Activated naive CD4-positive, alpha-beta T cell treated with anti-CD3 and anti-CD28 coated beads for 36 hours (primary cell): ENCODE measurements at places on chromosomes 4 and X. TPM values are rescaled to one million over a fixed set of nuclear protein-coding genes. Genes with fewer than 3 reads are reported as not detected.

- peak overlapping the region; percentile 70 for H3K27ac ChIP-seq
- peak; percentile 60 for DNase-seq
- peaks cover 21% of the 10 kb centered on the region for H3K36me3 ChIP-seq
These were observed 3.9 kb downstream of the RBM10 start for GRCh38 chrX:47148946-47149345.

DNA sequence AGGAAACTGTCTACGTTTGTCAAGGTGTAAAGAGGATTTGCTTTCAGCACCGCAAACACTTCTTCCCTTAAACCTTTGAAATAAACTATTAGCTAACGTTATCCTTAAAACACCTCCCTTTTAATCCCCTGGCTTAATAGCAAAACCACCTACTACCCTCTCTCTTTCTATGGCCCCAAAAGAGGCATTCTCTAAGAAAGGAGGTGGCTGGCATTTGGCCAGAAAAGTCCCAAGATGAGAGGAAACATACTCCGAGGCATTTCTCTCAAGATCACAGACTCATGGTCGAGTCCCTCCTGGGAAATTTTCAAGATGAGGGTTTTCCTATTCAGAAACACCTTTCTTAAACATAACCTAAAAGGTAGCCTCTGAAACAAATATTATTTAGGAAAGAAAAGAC lies 60.6 kb upstream of the VCX3B start:
- no peaks in the 10 kb centered on the region for H3K27me3 ChIP-seq
- H3K4me3 ChIP-seq = no peak overlapping the region
- DNase-seq = no peak
- no peaks in the 10 kb centered on the region for H3K36me3 ChIP-seq
- H3K4me1 ChIP-seq = no peaks in the 10 kb centered on the region

GRCh38 chr4:77827343-77827742 lies 8.2 kb upstream of the CNOT6L start:
- H3K27me3 ChIP-seq = no peaks in the 10 kb centered on the region
- no peak for DNase-seq
- H3K36me3 ChIP-seq = no peaks in the 10 kb centered on the region
- peak overlapping the region; percentile 69 for H3K27ac ChIP-seq
- no peak overlapping the region for H3K4me3 ChIP-seq

Gene DMD
- total RNA-seq = 0.14 TPM

Gene TMEM31
- not detected for total RNA-seq

Gene KLF8
- total RNA-seq = 1.0 TPM

Gene WWC2
- 10.0 TPM for total RNA-seq

DNA sequence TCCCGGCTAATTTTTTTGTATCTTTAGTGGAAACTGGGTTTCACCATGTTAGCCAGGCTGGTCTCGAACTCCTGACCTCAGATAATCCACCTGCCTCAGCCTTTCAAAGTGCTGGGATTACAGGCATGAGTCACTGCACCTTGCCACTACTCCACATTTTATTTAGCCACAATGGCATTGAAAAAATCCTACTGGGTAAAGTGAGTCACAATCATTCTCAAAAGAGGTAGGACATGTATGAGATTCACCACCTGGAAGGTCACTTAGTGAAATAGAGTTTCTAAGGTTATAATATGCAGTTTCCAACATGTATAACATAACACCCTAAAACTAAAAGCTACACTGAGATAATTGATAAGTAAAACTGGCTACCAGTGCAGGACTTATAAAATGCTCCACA lies 159.2 kb downstream of the BTC start:
- peaks cover 18% of the 10 kb centered on the region for H3K4me1 ChIP-seq
- no peak for DNase-seq
- no peaks in the 10 kb centered on the region for H3K36me3 ChIP-seq
- no peak overlapping the region for H3K27ac ChIP-seq
- peaks cover 4% of the 10 kb centered on the region for H3K27me3 ChIP-seq

Gene CFAP47
- total RNA-seq = not detected

GRCh38 chrX:42748067-42748850 lies 29.7 kb downstream of the PPP1R2C start:
- no peaks in the 10 kb centered on the region for H3K4me1 ChIP-seq
- no peak for DNase-seq
- no peaks in the 10 kb centered on the region for H3K36me3 ChIP-seq
- H3K27me3 ChIP-seq = no peaks in the 10 kb centered on the region

DNA sequence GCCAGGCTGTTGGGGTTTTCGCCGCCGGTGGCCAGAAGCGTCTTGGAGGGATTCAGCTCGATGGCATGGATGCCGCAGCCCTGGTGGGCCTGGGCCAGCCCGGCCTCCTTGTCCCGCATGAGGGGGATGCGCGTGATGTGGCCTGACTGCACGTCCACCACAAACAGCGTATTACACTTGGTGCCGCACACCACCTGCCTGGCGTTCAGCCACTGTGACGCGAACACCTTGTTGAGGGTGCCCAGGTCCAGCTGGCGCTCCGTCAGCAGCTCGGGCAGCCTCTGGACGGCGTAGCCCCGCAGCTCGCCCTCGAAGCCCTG lies 728 bp downstream of the DCAF12L2 start:
- no peaks in the 10 kb centered on the region for H3K4me1 ChIP-seq
- H3K27me3 ChIP-seq = peaks cover 24% of the 10 kb centered on the region
- H3K36me3 ChIP-seq = no peaks in the 10 kb centered on the region
- DNase-seq = no peak
- H3K27ac ChIP-seq = no peak overlapping the region

DNA sequence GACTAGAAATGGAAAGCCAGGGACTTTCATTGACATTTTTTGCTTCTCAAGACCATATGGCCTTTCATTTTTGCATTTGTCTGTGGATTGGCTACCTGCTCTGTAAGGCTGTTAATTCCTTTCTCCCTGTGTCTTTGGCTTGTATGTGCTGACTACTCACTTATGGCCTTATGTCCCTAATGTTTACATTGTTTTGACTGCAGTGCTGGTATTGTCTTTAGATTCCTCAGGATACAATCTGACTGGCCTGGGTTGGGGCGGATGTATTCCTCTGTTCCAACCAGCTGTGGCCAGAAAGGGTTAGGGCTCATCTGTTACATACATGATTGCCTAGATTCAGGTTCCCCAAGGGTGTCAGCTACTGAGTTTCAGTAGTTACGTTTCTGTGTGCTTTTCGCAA lies 108.1 kb downstream of the RAPGEF2 start:
- no peak overlapping the region for H3K4me3 ChIP-seq
- DNase-seq = no peak
- H3K4me1 ChIP-seq = peaks cover 29% of the 10 kb centered on the region
- H3K27ac ChIP-seq = no peak overlapping the region

GRCh38 chr4:6734165-6734786 lies 18.3 kb downstream of the BLOC1S4 start:
- DNase-seq = no peak
- H3K27me3 ChIP-seq = no peaks in the 10 kb centered on the region
- no peak overlapping the region for H3K4me3 ChIP-seq
- no peak overlapping the region for H3K27ac ChIP-seq

GRCh38 chr4:87375719-87376291 lies 15.2 kb downstream of the HSD17B11 start:
- no peaks in the 10 kb centered on the region for H3K4me1 ChIP-seq
- no peak overlapping the region for H3K4me3 ChIP-seq
- peaks cover 5% of the 10 kb centered on the region for H3K36me3 ChIP-seq
- H3K27ac ChIP-seq = no peak overlapping the region

GRCh38 chr4:11470438-11471045 lies 41.8 kb upstream of the HS3ST1 start:
- no peaks in the 10 kb centered on the region for H3K36me3 ChIP-seq
- H3K4me3 ChIP-seq = no peak overlapping the region
- H3K27me3 ChIP-seq = no peaks in the 10 kb centered on the region
- peak; percentile 19 for DNase-seq

DNA sequence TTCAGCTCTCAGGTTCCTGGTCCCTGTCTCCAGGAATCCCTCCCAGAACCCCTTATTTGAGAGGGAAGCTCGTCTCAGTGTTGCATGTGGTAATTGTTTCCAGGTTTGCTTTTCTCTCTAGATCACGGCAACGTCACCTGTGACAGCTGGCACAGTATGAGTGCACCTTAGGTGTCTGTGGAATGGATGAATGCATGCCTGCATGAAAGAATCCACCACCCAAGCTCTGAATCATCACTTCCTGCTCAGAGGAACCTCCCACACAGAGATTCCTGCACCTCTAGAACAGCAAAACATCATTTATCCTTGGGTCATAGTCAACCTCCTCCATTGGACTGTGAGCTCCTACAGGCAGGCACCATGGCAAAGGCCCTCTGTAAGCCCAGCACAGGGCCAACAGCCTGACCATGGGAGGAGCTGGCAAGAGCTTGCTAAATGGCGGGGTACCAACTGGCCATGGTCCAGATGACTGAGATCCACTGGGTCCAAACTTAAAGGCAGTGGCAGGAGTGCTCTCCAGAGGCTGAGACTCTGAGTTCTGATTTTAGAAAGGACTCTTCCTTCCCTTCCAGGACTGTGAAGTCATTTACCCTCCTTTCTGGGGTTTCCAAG lies 116.2 kb downstream of the SLC2A9 start:
- no peaks in the 10 kb centered on the region for H3K36me3 ChIP-seq
- H3K4me3 ChIP-seq = no peak overlapping the region
- no peaks in the 10 kb centered on the region for H3K27me3 ChIP-seq
- H3K4me1 ChIP-seq = peaks cover 3% of the 10 kb centered on the region

Gene SPP1
- total RNA-seq = not detected

- H3K36me3 ChIP-seq = no peaks in the 10 kb centered on the region
- H3K4me3 ChIP-seq = no peak overlapping the region
- H3K4me1 ChIP-seq = no peaks in the 10 kb centered on the region
These were observed 775.4 kb downstream of the STPG2 start for GRCh38 chr4:97367878-97368277.

- no peaks in the 10 kb centered on the region for H3K27me3 ChIP-seq
- DNase-seq = no peak
- no peak overlapping the region for H3K27ac ChIP-seq
- no peaks in the 10 kb centered on the region for H3K36me3 ChIP-seq
These were observed 130.9 kb upstream of the CASK start for GRCh38 chrX:42054256-42054655.

GRCh38 chrX:70921709-70922352 lies 9.1 kb downstream of the SLC7A3 start:
- peaks cover 5% of the 10 kb centered on the region for H3K4me1 ChIP-seq
- no peaks in the 10 kb centered on the region for H3K27me3 ChIP-seq
- H3K36me3 ChIP-seq = no peaks in the 10 kb centered on the region
- no peak for DNase-seq

DNA sequence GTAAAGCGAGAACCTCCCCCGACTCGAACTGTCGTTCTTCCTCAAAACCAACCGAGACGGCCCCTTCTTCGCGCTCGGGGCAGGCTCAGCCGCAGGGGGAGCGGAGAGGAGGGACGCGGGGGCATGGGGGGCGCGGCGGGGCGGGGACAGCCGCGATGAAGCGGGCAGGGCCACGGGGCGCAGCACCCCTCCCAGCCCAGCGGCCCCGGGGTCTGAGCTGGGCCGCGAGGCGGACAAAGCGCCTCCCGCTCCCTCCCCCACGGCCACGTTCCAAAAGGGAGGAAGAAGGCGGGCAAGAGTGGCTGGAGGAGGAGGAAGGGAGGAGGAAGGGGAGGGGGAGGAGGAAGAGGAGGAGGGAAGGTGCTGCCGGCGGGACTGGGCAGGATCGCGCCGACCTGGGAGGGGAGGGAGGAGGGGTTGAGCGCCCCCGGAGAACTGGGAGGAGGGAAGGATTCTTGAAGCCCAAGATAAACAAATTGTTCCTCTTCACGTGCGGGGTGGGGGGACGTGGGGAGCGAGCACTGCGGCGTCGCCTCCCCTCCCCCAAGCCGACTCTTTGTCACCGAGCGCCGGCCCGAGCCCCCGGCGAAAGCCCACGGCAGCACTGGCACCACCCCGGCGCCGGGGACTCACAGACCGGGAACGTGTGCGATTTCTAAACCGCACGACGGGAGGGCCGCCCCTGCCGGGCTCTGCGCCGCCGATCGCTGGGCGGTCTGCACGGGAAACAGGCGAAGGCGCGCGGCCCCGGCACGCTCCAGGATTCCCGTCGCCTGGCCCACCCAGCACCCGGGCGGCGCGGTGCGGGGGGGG lies 2.9 kb downstream of the MAML3 start:
- H3K27ac ChIP-seq = peak overlapping the region; percentile 69
- H3K36me3 ChIP-seq = no peaks in the 10 kb centered on the region
- peak overlapping the region; percentile 82 for H3K4me3 ChIP-seq
- peak; percentile 45 for DNase-seq
- H3K27me3 ChIP-seq = peaks cover 20% of the 10 kb centered on the region
